ENCODE measurements at places on chromosomes 12 and 14.

DNA sequence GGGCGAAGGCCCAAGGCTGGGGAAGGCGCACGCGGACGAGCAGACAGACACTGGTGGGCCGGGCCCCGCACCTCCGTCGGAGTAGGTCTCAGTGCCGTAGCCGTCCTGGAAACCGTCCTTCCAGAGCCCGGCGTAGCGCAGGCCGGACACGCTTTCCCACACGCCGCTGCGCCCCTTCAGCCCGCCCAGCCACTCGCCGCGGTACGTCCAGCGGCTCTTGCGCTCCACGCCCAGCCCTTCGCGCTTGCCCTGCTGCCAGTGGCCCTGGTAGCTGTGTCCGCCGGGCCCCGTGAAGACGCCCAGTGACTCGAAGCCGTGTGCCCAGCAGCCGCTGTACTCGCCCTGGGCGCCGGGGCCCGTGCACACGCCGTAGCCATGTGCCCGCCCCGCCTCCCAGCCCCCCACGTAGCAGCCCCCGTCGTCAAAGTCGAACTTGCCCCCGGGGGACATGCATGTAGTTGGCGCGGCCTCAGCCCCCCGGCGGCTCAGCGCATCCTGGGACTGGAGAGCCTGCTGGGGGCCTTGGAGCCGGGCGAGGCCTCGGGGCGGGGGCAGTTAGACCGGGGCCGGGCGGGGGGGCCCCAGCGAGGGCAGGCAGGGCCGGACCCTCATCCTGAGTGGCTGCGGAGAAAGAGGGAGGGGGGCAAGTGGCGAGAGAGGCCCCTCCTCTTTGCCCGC, 1.4 kb downstream of the JPH4 start:
- no peak for DNase-seq

DNA sequence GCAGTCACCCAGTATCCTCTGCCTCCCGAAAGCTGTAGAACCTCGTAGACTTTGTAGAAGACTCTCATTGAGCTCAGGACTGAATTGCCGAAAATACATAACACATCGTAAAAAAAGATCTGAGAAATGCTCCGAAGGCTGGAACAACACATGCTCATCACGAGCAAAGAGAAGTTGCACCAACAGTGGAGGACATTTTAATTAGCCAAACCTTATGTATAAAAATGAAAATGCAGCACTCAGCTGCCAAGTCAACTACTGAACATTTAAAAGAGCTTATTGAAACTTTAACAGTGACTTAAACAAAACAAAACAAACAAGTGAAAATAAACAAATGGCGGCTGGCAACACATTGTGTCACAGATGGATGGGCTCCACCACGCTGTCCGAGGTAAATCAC, 519.9 kb downstream of the TMEM132D start:
- DNase-seq: no peak

- no peak for DNase-seq
Measured at GRCh38 chr14:66509874-66510273, 1.9 kb downstream of the GPHN start.

GRCh38 chr14:100116134-100116533, 43.3 kb downstream of the DEGS2 start:
- no peak for DNase-seq

GRCh38 chr12:9866860-9867269, 2.3 kb downstream of the CLEC2B start:
- DNase-seq: no peak

DNA sequence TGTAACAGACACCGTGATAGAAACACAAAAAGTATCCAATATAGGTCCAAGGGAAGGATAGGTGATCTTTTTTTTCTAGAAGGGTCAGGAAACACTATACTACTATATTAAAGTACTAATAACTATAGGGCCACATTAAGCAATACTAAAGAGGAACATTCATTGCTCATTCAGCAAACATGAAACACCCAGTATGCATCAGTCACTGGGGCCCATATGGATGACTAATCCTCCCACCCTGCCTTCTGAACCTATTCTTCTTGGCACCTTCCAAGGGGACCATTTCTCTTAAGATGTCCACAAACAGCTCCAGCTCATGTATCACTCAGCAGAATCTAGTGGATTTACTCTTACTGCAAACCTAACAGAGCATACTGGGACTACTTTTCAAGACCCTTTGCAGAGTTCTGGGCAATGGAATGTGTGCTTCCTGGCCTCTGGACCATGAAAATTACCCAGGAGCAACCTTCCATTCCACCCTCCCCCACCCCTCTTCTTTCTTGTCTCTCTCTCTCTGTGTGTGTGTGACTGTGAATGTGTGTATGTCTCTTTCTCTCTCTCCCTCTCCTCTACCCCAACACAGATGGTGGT, 187.9 kb downstream of the EPS8 start:
- DNase-seq: no peak

DNA sequence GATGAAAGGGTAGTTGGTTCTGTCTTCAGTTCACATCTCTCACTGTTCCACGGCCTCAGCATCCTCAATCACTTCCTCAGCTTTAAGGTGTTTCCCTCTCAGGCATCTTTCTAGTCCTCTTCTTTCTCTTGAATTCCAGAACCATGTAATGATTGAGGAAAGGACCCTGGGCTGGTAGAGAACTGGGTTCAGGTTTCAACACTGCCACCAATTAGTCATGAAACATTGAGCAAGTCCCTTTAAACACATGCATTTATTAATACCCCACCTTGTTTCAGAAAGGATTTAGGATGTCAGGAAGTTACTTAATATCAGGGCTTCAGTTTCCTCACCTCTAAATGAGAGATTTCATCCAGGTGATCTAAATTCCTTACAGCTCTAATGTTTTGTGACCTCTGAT, 7.2 kb downstream of the DMAC2L start:
- DNase-seq: no peak

DNA sequence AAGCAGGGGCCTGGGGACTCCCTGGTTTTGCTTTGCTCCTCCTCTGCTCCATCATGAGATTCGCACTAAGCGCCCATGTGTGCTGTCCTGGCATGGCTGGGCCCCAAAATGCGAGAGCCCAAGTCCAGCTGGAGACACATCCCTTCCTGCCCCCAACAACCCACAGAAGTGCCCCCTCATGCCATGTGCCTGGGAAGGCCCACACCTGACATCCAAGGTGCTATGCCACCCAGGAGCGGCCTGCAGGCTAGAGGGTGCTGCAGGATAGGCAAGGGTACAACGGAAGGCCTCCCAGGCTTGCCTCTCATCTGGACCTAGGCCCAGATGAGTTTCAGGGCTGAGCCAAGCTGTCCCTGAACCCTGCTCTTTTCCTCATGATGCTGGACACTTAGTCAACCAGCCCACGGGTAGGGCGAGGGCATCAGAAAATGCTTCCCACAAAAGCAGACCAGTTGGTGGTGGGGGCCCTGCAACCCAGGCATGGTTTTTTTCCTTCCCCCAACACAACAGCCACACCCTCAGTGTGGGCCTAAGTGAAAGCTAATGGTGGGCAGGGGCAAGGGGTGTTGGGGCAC, 13.2 kb upstream of the KRT80 start:
- DNase-seq: no peak

- no peak for DNase-seq
Measured at GRCh38 chr14:61609191-61609843, 86.0 kb upstream of the HIF1A start.

DNA sequence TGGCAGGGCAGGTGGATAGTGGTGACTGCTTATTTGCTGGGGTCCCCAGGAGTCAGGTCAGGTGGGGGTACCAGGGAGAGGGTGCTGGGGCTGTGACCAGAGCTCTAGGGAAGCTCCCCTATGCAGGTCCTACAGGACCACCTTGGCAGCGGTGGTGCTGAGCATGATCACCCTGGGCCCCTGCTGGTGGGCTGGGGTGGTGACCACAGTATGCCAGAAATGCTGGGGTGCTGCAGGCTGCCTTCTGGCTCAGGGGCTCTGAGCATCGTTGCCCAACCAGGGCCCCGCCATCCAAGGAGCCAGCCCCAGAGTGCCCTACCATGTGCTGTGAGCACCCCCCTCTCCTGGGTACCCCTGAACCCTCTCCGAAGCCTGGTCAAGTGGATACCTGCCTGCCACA, 17.5 kb upstream of the NUDT14 start:
- no peak for DNase-seq

DNA sequence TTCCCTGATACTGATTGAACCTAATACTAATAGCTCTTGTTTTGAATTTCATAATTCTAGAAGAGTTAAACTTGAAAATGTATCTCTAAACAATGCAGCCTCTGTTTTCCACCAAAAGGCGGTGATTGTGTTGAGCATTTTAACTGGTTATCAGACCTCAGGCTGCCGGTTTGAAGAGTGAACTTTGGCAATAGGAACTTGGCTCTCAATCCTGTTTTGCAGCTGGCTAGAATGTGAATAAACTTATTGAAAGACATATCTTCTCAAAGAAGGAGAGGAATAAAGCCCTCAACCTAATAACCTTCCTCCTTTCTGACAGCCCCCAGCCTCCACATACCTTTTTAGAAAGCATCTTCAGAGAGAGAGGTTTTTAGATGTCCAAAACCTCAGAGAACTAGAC, 105.4 kb downstream of the SRGAP1 start:
- DNase-seq: no peak

DNA sequence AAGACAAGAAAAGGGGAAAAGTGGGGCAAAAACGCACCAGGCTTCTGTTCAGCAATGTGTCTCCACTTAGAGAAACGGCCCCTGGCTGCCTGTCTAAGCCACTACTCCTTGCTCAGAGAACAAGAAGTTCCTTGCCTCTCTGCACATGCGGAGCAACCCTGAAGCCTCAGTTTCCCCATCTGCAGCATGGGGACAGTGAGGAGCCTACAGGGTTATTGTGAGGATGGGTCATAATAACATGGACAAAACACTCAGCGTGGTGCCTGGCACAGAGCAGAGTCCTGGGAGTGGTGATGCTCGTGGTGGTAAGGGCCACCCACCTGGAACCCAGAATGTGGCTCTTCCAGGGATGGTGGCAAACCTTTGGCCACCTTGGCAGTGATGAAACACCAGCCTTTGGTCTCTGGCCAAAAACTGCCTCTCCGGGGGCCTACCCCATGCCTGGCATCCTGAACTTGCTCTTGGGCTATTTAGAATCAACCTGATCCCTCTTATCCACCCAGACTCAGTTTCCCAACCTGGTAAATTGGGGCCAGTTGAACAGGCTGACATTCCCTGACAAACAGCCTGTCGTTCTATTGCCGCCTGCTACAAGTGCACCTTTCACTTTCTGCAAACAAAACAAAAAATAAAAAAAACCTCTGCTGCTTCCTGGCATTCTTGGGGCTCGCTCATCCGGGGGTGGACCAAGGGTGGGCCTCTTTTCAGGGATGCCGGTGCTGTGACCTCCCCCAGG, 56.5 kb upstream of the DLK1 start:
- no peak for DNase-seq

DNA sequence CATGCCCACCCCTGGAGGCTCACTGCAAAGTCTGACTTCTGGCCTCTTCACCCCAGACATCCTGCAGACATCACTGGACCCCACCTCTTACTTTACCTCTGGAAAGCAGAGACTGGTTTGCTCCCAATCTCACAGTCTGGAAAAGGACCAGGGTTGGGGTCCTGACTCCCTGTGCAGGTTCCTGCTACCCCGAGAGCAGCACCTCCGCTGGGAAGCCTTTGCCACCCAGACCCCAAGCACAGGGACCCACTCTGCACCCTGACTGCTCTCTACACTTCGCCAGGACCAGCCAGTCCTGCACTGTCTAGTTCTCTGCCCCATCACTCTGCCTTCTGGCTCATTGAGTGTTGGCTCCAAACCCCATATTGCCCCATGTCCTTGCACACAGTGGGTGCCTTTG, 16.0 kb downstream of the FOXN4 start:
- no peak for DNase-seq

DNA sequence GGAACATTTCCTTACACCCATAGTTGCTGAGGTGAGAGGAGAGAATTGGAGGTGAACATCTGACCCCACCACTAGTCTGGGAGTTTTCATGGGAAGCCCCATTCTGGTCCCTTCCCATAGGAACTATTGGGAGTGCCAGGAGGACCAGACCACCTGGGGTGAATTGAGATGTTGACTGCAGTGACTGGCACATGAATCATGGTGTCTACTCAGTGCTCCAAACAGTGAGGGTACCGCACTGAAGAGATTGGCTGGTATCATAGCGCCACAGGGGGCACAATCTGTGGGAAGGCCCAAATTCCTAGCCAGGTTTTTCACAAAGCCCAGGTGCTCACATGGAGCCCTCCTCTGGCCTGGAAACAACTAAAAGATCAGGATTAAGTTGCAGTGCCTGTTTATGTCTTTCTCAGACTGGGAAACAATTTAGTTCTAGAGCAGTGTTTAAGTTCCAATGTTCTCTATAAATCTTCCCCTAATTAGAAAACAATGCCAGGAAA, 3.7 kb upstream of the RNASE9 start:
- DNase-seq: no peak

DNA sequence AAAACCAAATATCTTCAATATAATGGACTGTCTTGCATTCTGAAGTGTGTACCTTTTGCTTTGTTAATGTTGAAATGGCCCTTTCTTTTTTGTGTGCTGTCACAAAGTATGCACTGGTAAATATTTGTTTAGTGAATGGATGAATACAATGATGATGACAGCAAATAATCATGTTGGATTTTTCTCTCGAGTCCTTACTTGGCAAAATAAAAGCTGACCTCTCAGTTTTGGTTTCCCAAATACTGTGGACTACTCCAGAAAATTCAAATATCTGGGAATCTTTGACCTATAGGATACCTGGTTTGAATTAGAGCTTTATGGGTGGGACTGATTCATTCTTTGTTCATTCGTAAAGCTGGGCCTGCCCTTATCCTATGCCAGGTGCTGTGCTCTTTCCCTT, 5.5 kb downstream of the UBE3B start:
- no peak for DNase-seq
